ENCODE measurements at places on chromosomes 7 and 10.

DNA sequence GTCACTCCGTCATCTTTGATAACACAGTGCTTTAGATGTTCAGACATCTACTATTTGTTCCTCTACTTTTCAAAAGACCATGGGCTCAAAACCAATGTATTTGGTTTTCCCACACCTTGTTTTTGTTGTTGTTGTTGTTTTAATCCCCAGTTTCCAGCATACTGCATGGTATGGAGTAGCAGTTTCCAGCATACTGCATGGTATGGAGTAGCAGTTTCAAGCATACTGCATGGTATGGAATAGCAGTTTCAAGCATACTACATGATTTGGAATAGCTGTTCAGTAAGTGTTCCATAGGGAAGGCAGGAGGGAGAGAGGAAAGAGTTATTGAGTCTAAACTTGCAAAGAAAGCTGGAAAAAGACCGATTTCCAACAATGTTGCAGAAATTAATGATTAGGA, 314.3 kb upstream of the PRKCQ start:
- no peak for DNase-seq

DNA sequence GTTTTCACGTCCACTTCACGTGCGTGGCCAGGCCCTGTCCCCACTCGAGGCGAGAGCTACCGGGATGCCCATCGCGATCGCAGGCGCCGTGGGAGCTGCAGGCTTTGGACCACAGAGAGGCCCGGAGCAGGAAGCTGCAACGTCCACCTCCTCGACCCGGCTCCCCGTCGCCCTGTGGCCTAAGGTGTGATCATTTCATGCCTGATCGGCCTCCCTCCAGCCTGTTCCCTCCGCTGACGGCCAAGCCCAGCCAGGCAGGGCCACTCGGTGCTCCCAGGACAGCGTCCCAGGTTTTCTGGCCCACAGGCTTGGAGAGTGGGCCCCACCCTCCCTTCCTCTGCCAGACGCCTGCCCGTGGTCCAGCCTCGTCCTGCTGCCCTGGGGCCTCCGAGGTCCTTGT, 19.6 kb downstream of the KNDC1 start:
- DNase-seq, result no peak

- DNase-seq, result no peak
Observed at GRCh38 chr7:120740348-120740747, 117.6 kb downstream of the TSPAN12 start.

- no peak for DNase-seq
Observed at GRCh38 chr10:52566471-52567246, 205.9 kb downstream of the MBL2 start.

DNA sequence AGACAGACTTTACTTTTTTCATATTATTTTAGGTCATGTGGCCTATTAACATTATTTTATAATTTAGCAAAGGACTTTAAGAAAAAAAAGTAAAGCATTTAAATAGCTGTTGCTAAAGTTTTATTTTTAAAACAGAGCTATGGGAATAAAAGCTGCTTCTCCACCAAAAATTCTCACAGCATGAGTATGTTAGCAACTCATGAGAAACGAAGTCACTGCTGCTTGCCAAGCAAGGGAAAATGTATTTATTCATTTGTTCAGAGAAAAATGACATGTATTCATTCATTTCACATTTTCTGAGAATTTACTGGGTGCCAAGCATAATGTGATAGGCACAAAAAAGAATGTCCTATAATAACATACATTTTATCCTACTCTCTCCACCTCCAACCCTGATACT, 5.1 kb downstream of the LRRC72 start:
- DNase-seq, result no peak

DNA sequence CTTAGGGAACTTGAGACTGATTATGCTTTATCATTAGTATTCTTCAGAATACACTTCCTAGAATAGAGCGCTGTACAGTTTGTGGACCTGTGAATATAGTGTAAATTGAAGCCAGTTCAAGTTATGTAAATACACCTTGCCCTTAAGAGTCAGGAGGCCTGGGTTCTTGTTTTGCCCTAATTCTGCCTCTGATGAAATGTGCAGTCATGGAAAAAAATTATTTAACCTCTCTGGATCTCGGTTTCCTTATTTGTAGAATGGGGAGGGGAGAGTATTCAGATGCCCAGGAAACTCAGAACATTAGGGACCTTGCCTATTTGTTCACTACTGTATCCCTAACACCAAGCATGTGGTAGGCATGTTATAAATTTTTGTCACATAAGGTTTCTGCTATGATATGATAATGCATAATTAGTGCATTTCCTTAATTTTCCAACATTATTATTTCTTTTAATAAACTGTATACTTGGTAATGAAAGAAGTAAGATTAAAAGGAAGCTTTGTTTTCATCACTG, 1.3 kb downstream of the EXOC6 start:
- DNase-seq, result no peak

DNA sequence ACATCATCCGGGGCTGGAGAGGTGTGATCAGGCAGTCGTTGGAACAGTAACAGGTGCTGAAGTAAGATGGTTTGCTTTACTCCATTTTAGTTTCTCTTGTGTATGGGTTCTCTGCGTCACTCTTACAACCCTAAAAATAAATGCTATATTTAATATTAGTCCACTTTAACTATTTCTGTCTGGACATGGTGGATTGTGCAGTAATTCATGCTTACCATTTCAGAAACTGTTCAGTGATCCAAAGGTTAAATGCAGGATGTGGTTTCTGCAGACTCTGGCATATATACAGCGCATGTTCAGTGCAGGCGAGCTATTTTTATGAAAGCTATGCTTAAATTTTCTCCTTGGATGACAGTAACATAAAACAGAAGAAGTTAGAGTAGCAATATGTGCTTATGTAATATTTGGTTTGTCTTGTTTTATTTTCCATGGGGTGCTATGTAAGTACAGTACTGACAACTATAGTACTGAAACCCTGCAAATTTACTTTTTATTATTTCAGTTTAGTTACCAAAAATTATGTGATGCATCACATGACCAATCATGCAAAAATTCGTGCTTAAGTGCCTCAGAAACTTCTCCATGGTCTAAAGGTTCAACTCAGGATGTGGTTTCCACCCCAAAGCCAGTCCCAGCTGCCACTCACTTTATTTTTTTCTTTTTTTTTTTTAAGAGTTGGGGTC, 46.6 kb upstream of the GRID1 start:
- DNase-seq, result no peak

GRCh38 chr7:10315881-10316280, 657.8 kb upstream of the PHF14 start:
- DNase-seq, result no peak

GRCh38 chr7:122847871-122848473, 38.3 kb downstream of the CADPS2 start:
- DNase-seq, result no peak

- no peak for DNase-seq
Observed at GRCh38 chr7:114916261-114916892, 5.5 kb upstream of the MDFIC start.

DNA sequence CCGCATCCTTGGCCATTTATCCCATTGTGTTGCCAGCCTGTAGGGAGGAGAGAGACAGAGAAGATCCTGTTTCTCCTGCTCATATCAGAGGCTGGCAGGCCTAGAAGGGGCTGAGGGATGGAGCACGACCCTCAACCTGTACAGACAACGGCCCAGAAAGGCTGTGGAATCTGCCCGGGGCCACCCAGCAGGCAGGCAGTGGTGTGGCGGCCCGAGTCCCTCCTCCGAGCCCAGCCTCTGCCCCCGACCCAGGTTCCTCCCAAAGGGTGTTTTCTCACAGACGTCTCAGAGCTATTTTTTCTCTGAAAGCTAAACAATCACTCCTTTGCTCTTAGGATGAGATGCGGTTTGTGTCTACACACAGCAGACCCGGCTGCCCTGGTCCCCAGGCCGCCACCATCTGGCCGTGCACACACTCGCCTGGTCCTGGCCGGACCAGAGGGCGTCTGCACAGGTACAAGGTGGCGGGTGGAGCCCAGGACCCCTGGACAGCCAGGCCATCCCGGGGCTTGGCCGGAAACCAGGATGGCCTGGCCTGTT, 69.3 kb downstream of the FOXL3 start:
- no peak for DNase-seq

DNA sequence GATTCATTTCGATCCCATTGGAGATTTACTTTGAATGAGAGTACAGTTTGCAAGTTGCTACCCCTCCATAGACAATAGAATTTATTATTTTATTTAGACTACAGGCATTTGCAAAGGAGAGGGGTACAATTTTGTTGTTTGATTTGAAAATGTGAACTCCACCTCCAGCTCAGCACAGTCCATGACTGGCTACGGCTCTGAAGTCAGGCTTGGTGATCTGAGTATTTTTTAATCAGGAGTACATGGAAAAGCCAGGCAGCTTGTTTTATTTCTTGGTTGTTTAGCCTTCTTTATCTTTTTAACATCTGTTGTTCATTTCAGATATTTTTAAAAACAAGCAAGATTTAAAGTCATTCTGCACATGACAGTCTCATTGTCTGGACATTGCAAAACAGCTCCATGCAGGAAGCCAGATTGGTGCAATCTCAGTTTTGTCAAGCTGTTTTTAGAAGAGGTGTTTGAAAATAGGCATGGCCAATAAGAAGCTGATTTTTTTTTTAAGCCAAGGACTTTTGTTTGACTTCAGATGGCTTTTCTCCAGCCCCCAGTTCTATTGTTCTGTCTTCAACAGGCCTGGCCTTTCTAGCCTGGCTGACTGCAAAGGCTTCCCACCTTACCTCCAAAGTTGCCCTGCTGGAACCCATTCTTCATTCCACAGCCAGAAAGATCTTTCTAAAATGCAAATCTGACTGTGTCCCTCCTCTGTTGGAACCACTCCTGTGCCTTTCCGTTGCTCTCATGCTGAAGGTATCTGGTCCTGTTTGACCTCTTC, 12.2 kb downstream of the PLXDC2 start:
- DNase-seq, result no peak

- DNase-seq, result no peak
Observed at GRCh38 chr7:155322530-155322929, 24.9 kb downstream of the INSIG1 start.

- no peak for DNase-seq
Observed at GRCh38 chr10:58672845-58673244, 160.2 kb downstream of the BICC1 start.

GRCh38 chr7:111012149-111012548, 78.8 kb upstream of the LRRN3 start:
- no peak for DNase-seq

GRCh38 chr10:67648613-67649229, 47.3 kb downstream of the CTNNA3 start:
- DNase-seq, result no peak

- no peak for DNase-seq
Observed at GRCh38 chr10:71761541-71762113, 11.7 kb downstream of the VSIR start.

GRCh38 chr10:69715899-69716606, 85.7 kb upstream of the COL13A1 start:
- no peak for DNase-seq

DNA sequence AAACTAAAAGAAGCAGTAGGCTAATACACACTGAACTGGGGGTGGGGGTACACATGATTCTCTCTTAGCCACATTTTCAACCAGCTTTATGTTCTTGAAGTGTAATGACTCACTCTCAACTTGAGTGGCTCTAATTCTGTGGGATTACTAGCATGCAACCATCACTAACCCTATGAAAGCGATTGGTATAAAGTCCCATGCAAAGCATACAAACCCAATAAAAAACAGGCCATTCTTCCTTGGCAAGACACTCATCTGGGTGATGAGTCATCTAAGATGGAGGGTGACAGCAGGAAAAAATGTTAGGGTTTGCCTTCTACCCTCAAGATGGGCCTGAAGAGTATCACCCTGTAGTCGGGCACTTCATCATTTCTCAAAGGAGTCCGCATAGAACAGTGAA, 14.9 kb upstream of the PON3 start:
- DNase-seq, result no peak

GRCh38 chr10:126787201-126787600, 116.7 kb upstream of the C10orf90 start:
- DNase-seq, result no peak

DNA sequence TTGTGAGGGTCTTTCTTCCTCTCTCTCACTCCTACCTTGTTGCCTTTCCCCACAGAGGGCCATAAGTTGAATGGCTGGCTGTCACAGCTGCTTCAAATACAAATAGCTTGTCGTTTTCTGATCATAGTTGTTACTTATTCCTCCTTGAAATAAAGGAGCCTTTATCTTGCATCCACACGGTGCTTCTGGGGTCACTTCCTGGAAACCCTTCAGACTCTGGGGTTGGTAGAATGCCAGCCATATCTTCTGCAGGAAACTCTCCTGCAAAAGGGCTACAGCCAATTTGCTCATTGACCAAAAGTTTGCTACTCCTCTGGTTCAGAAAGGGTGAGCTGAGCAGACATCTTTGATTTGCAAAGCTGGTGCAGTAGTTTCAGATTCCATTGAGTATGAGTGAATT, 70.4 kb downstream of the FAM185A start:
- DNase-seq, result no peak

GRCh38 chr10:60654813-60655464, 123.3 kb upstream of the CDK1 start:
- DNase-seq, result no peak

GRCh38 chr7:18873734-18874336, 243.6 kb downstream of the TWIST1 start:
- no peak for DNase-seq

- no peak for DNase-seq
Observed at GRCh38 chr7:73894733-73895551, 34.0 kb downstream of the TMEM270 start.

GRCh38 chr10:98382691-98383101, 32.3 kb downstream of the PYROXD2 start:
- DNase-seq, result no peak

Data from stimulated activated CD4-positive, alpha-beta T cell treated with anti-CD3 and anti-CD28 coated beads, TNF-alpha, amount 100 ng/mL, for 1 hour (primary cell).